Forelimb muscle (tissue), 1 donor: ENCODE measurements at places on chromosomes 16 and 17.

DNA sequence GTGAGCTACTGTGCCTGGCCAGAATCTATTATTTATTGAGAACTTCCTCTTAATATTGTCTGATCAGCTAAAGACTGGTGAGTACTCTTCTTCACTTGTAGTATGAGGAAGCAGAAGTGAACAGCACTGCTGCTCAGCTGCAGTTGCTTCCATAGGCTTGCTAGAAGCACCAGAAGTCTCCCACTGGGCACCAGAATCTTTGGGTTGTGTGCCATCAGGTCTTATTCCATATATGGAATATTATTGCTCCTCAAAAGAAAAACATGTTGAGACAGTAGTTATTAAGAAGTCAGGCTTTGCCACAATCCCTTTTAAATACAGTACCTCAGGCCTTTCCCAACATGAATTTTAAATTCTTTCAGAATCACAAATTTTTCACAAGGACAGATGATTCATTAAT is 17.2 kb downstream of the SNTB2 start:
- no peak for DNase-seq

GRCh38 chr16:12092544-12092921 is 116.0 kb downstream of the SNX29 start:
- no peak for DNase-seq

GRCh38 chr16:22813223-22813947 is 577 bp upstream of the HS3ST2 start:
- DNase-seq: no peak

GRCh38 chr17:8163978-8164814 is 1.4 kb upstream of the VAMP2 start:
- no peak for DNase-seq

- DNase-seq: no peak
Measured at GRCh38 chr17:17841601-17842025, 4.8 kb upstream of the SREBF1 start.

DNA sequence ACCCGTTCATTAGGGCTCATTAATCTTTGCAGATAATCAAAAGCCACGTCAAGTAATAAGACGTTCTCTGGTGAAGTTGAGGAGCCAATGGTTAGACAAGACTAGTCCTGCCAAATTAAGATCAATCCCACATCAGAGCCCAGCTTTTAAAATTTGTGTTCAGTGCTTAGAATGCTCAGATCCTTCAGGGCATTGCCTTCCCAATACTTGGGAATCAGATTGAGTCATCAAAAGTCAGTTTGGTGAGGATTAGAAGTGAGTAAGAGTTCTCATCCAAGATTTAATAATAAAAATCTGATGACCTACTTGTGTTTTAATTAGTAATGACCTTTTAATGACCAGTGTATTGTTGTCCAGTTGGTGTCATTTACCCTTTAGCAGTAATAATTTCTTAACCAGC is 19.8 kb downstream of the MAP2K4 start:
- no peak for DNase-seq

GRCh38 chr17:71934520-71934919 is 186.3 kb upstream of the SOX9 start:
- no peak for DNase-seq

DNA sequence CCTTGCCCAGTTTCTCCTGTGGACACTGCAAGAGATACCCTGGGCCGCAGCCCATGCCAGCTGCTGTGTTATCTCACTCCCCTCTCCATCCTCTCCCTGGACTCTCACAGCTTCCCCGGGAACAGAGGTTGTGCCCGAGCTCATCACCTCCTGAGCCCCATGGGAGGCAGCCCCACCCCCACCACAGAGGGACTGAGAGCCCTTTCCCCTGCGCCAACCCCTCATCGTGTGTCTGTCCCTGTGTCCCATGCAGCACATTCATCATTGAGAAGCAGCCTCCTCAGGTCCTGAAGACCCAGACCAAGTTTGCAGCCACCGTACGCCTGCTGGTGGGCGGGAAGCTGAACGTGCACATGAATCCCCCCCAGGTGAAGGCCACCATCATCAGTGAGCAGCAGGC is 12.7 kb downstream of the STAT5A start:
- DNase-seq: no peak

- DNase-seq: no peak
Measured at GRCh38 chr16:88064889-88065746, 113.9 kb downstream of the BANP start.

DNA sequence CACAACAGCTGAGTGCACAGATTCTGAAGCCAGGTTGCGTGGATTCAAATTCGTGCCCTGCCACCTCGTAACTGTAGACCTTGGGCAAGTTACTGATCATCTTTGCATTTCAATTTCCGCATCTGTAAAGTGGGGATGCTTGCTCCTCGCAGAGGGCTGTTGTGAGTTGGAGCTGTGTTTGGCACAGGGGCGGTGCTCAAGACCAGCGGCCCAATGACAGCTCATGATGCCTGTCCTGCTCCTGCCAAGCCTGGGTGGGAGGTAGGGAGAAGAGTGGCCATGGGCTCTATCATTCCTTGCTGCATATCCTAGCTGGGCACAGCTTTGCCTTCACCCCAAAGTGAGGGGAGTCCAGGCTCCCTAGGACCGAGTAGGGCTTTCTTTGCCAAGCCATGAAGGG is 12.6 kb downstream of the NXPH3 start:
- DNase-seq: no peak

DNA sequence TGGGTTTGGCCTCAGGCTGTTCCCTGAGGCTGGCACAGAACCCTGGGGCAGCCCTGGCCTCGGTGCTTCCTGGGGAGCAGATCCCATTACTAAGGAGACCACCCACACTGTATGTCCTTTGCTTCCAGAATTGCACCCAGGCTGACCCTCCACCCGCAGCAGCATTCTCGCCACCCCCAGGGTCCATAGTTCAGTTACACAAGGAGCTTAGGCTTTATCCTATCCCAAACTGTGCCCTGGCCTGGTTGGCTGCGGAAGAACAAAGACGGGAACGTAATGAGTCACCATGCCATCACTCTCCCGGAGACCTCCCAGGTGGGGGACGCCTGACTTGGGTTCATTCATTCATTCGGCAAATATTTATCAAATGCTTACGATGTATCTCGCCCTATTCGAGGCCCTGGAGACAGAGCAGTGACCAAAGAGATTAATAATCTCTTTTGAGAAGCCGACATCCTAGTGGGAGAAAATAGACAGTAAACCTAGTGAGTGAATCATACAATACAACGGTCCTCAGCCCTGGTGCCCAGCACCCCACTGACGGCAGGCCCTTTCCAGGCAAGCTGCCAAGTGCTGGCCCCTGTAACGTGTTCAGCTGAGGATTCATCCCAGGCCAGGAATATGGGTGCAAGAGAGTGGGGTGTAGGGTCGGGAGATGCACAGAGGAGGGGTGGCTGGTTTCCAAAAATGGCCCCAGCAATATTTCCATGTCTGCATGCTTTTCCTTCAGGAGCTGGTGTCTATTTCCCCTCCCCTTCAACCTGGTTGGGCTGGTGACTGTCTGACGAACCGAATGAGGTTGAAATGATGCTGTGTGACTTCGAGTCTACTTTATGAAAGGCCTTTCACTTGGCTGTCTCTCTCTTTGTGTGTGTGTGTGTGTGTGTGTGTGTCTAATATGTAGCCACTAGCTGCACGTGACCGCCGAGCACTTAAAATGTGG is 134.2 kb downstream of the MGAT5B start:
- no peak for DNase-seq

- DNase-seq: no peak
Measured at GRCh38 chr16:64933885-64934284, 188.0 kb downstream of the CDH11 start.

GRCh38 chr16:66446737-66447136 is 19.6 kb downstream of the BEAN1 start:
- DNase-seq: no peak

DNA sequence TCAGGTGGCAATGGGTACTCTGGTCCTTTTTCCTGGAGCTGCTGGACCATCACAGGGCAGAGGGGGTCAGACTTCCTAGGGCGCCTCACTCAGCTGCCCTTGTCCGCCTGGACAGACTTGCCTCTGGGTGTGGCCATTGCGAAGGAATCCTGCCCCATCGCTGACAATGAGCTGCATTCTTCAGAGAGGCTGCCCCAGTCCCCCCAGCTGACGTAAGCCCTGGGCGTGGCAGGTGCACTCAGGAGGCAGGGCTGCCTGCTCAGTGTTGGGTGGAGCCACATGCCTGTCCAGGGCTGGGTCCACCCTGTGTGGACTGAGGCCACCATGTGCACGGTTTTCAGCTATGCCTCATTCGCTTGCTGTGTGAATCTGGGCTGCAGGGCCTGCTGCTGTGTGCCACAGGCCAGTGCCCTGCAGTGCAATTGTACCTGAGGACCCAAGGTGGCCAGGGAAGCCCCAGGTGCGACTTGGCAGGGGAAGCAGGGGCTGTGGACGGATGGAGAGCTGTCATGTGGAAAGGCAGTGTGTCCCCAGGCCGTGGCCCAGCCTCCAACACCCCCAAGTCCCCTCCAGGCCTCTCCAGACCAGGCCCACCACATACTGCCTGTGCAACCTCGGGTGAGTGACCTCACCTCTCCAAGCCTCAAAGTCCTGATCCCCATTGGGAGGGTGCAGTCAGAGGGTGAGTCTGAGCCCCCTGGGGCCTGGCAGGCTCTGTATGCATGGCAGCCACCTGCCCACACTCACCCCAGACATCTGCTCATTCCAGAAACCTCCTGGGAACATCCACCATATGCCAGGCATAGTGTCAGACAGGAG is 14.0 kb upstream of the MPRIP start:
- DNase-seq: no peak

- no peak for DNase-seq
Measured at GRCh38 chr17:37750768-37751475, 6.1 kb upstream of the HNF1B start.

- no peak for DNase-seq
Measured at GRCh38 chr16:7218936-7219335, 113.7 kb upstream of the RBFOX1 start.

GRCh38 chr16:8736123-8736668 is 61.2 kb downstream of the TMEM186 start:
- no peak for DNase-seq

- DNase-seq: no peak
Measured at GRCh38 chr17:33201283-33201682, 91.8 kb downstream of the ASIC2 start.

GRCh38 chr16:48575471-48576050 is 34.4 kb downstream of the N4BP1 start:
- no peak for DNase-seq

- no peak for DNase-seq
Measured at GRCh38 chr17:63611354-63611753, 10.7 kb downstream of the TACO1 start.

GRCh38 chr17:41486809-41487530 is 2.7 kb downstream of the KRT36 start:
- DNase-seq: no peak

DNA sequence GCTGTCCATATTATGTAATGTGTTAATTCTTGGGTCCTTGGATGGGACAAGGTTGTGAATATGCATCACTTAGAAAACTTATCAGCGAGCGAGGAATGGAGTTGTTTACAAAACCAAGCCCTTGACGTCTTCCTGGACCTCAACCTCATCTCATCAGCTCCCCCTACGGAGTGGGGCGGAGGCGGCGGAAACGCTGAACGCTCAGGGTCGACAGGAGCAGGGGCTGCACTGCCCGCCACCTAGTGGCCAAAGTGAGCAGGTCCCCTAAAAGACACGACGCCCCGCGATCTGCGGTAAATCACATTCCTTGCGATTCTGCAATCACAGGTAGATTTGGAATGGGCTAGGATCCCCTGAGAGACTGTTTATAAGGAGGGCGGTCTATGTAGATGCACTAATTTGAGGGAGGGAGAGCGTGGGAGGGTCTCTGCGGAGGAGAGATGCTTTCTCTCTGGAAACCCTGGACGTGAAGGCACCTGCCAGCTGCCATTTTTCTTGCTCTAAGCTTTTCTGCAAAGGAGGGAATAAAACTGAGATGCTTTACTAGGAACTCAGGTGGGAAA is 5.4 kb upstream of the ICAM2 start:
- DNase-seq: no peak

GRCh38 chr16:1475552-1476114 is 805 bp upstream of the CLCN7 start:
- no peak for DNase-seq

- no peak for DNase-seq
Measured at GRCh38 chr17:81934098-81934757, 2.9 kb downstream of the PYCR1 start.

DNA sequence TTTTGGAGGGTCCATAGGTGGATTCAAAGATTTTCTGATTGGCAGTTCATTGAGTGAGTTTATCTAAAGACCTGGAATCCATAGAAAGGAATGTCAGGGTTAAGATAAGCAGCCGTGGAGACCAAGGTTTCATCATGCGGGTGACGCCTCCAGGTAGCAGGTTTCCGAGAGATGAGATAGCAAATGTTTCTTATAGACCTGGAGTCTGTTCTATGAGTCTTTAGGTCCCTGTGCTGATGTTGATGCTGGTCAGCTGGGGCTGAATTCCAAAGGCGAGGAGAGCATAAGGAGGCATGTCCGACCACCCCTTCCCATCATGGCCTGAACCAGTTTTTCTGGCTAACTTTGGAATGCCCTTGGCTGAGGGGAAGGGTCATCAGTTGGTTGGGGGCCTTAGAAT is 80.2 kb downstream of the RAP1GAP2 start:
- no peak for DNase-seq

- DNase-seq: no peak
Measured at GRCh38 chr16:48617711-48618148, 7.8 kb upstream of the N4BP1 start.

DNA sequence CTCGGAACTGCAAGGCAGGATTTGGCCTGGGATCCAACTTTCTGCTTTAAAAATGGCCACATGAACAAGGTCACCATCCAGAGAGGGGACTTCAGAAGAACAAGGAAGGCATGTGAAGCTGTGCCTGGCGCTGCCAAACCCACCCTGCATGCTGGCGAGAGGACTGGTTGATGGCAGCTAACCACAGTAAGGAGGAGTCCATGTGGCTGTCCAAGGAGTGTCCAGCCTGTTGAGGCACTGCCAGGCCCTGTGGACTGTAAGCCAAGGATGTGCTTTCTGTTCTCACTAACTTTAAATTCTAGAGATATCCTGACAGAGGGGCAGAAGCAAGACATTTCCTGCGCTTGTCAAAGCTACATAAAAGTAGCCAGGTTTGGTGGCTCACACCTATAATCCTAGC is 40.4 kb downstream of the CDK5R1 start:
- DNase-seq: no peak

- no peak for DNase-seq
Measured at GRCh38 chr17:3659541-3660111, 8.8 kb downstream of the TAX1BP3 start.

DNA sequence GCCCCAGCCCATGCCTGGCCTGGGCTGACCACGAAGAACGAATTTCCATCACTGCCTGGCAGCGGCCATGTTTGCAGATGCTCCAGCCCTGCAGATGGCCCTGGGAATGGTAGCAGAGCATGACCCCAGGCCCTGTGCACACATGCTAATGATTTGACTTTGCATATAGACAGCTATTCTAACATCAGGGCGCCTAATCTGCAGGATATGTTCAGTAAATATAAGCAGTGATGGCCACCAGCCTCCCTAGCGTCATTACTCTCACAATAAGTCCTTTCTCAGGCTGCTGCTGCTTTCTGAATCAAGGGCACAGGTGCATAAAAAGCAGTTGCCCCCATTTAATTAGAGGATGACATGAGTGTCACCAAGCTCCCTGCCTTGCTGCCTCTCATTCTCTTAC is 24.2 kb downstream of the DNAH9 start:
- no peak for DNase-seq
